ENCODE measurements at places on chromosomes 5 and 9.

DNA sequence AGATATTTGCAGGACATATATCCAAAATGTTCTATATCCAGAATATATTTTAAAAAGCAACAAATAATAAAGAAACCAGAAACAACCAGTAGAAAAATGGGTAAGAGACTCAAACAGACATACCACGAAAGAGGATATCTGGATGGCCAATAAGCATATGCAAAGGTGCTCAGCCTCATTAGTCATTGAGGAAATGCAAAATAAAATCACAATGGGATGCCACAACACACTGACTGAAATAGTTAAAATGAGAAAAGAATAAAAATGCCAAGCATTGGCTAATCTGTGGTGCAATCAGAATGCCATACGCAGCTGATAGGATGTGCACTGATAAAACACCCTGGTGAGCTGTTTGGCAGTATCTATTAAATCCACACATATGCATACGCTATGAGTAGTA, 265.8 kb upstream of the ANKH start:
- DNase-seq, result no peak

GRCh38 chr5:179301796-179302195, 43.5 kb downstream of the ADAMTS2 start:
- DNase-seq, result no peak

DNA sequence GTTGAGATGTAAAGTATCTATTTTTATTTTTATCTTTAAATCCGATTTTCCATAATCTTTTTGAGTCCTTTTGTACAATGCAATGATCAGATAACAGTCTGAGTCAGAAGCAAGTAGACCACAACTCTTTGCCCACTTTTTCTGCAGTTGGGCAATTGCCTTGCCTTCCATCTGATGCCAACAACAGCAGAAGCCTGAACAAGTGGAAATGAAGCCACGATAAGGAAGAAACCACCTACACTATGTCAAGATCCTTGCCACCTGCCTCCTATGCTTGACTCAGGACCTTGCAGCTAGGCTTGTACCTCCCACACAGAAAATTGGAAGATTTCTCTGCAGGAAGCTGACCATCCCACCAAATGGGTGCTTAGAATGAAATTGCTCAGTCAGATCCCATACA, 78.6 kb downstream of the ANXA1 start:
- no peak for DNase-seq

GRCh38 chr9:131240047-131240921, 36.0 kb downstream of the FAM78A start:
- DNase-seq, result no peak

DNA sequence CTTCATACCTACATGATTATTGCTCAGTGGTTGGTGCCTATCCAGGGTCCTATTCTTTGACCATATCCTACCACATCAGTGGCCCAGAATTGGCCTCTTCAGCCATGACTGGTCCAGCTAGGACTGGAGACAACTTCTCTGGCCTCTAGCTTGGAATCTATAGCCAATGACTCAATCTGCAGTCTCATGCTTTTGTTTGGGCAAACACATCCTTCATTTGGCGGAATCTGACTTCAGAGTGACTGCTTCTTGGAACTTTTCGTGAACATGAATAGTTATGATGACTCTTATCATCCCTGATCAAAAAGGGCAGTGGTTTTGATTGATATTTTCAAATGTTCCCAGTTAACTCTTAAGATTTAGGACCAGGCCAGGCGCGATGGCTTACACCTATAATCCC, 134.1 kb downstream of the PAPPA start:
- DNase-seq, result no peak

GRCh38 chr5:109695005-109695926, 5.5 kb downstream of the MAN2A1 start:
- DNase-seq, result no peak

GRCh38 chr9:118618849-118619248, 750.4 kb downstream of the BRINP1 start:
- no peak for DNase-seq

- DNase-seq, result peak; percentile 11
Measured at GRCh38 chr9:15104826-15105420, 194.7 kb upstream of the FREM1 start.

DNA sequence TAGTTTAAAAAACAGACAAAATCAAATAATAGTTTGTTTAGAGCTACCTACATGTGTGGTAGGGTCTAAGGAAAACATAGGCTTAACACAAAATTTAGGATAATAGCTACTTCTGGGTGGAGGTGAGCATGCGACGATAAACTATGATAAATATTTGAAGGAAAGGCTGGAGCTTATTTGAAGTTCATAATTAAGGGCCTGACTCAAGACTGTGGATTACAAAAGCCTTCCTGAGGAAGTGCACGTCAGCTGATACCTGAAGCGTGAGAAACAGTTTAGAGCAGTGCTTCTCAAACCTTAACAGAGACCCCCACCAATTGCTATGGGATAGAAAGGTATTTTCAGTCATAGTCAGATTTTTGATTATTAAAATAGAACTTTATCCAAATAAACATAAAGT, 20.4 kb upstream of the UBLCP1 start:
- no peak for DNase-seq

DNA sequence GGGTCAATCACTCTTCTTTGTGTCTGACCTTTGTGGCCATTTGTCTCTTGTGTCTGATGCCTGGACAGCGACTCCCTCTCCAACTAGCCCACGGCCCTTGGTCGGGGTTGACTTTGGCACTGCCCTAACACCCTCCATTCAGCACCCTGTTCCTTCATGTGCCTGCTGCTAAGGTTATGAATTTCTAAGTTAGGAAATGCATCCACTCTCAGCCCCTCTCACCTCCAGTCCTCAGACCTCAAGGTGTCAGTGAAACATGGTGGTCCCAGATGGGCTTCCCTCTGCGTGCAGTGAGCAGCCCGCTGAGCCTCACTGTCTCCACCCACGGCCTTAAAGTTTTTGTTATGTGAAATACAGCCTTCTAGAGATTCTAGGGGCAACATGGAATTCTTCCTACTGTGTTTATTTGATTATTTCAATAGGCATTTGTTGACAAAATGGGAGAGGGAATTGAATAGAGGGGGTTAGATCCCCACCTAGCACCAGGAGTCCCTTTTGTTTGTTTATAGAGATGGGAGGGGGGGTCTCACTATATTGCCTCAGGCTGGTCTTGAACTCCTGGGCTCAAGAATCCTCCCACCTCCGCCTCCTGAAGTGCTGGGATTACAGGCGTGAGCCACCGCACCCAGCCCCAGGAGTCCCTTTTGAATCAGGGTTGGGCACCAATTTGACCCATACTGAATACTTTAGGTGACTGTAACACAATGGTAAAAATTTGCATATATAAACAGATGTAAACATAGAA, 1.6 kb upstream of the GLIPR2 start:
- no peak for DNase-seq

- no peak for DNase-seq
Measured at GRCh38 chr9:97578846-97579245, 54.3 kb downstream of the TSTD2 start.

- DNase-seq, result no peak
Measured at GRCh38 chr9:113918697-113919350, 42.7 kb downstream of the ZNF618 start.

DNA sequence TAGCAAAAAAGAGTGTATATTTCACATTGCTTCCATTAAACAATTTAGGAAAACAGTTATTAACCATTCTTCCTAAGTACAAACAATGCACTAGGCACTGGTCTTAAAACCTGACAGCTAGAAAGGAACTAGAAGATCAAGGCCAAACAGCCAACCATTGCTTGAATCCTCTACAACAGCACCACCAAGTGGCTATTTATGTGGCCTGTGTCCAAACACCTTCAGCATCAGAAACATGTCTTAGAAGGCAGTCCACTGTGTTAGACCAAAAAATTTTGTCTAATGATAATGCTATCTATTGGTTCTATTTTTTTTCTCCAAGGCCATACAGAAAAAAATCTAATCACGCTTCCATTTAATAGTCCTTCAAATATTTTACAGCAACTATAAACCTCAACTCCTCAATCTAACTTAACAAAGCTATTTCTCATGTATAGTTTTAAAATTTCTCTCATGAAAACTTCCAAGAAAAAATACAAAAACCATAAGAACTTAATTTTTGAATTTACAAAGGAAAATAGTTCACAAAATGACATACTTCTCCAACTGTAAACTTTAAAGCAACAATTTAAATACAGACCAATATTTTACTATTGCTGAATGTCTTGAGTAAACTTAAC, 36.1 kb downstream of the CAAP1 start:
- no peak for DNase-seq

GRCh38 chr5:108801776-108802175, 54.1 kb downstream of the FER start:
- DNase-seq, result no peak

GRCh38 chr5:63043792-63044191, 465.2 kb downstream of the LRRC70 start:
- no peak for DNase-seq

- DNase-seq, result no peak
Measured at GRCh38 chr5:21774281-21774680, 1078.9 kb downstream of the CDH12 start.

GRCh38 chr5:105145152-105145551, 1582.6 kb upstream of the NUDT12 start:
- DNase-seq, result no peak

DNA sequence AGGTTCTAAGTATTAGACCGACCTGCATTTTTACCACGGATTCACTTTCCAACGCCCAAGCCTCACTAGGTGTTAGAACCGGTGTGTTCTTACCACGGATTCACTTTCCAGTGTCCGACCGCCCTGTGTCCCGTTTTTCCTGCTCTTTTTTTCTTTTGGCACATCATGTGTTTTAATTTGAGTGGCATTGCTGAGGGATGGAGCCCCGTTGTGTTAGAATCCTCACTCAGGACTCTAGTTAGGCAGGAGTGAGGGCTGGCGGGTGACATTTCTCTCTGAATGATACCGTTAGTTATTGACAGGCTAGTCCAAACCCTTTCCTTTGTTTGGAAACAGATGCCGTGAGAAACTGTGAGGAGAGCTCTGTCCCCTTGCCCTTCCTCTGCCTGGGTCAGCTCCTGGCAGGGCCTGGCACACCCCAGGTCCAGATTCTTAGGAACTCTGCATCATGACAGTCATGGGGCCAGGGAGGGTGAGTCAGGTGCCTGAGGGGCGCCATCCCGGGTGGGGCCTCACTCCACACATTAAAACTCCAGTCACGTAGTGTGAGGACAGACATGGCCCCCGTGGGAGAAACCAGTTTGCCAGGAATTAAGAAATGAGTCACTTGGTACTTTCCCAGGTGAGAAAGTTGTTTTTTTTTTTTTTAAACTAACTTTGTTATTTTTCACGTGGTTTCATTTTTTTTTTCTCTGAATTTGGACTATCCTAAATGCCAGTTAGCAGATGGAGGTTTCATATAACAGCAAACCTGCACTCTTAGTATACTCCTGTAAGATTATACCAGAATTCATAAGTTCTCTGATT, 15.8 kb downstream of the EXOC3 start:
- DNase-seq, result no peak

DNA sequence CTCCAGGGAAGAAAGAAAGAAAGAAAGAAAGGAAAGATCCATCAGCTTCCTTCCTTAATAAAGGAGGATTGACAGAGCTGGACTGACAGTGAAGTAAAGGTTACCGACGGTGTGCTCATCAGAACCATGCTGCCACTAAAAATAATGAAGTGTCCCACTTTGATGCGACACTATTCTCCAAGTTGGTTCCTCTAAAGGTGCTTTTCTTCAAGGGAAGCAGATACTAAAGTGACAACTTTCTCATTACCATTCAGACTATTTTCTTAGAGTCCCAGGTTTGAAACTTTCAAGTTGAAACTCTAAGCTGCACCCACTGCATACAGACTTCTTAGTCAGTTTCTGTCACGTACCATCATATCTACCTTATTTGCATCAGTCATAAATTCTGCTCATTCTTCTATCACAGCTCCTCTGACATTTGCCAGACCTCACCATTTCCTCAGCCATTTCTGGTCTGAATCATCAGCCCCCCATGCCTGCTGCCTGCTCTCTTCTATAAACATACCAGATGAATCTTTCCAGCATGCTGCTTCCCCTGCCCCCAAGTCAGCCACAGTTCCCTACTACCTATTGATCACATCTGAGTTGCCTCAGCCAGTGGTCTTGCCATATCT, 177.6 kb downstream of the DEPDC1B start:
- peak; percentile 20 for DNase-seq

GRCh38 chr9:129446828-129447550, 173.9 kb downstream of the C9orf50 start:
- DNase-seq, result no peak

DNA sequence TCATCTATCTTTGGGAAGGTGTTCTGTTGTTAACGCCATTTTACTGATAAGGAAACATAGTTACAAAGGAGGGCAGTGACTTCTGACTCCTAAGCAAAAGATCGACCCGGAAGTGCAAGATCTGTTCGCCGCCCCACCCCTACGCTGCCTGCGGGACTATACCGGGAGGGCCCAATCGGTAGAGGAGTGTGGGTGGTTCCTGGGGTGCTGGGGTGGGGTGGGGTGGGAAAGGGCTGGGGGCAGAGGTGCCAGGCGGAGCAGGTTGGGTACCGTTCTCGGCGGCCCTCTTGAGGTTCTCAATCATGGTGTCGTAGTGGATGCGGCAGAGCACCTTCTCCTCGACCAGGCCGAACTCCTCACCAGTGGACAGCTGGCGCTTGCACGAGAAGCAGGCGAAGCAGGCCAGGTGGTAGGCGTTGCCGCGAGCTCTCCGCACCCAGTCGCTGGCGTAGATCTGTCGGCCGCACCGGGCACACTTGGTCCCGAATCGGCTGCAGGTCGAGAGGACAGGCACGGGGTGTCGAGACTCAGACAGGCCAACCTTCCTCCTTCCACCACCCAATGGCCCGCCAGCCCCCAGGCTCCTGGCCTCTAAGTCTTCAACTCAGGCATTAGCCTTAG, 11.8 kb downstream of the LHX6 start:
- DNase-seq, result no peak

GRCh38 chr5:15664961-15665360, 165.0 kb downstream of the FBXL7 start:
- DNase-seq, result no peak

DNA sequence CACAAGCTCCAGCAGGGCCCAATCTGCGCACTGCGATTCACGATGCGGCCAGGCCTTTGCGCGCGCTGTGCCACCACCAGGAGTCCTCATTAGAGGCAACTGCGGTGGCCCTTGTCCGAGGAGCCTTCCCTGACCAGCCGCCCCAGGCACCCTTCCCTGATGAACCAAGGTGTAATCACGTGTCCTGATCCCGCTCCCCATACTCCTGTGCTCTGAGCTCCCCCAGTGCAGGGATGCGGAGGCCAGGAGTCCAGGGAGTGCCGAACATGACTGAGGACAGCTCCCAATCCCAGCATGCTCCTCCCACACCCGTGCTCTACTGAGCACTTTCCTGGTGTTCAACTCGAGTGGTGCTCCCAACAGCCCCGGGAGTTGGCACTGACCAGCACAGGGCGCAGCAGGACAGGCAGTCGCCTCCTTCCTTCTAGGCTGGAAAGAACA, 134.8 kb downstream of the ZNF354C start:
- no peak for DNase-seq

- DNase-seq, result no peak
Measured at GRCh38 chr9:74742792-74743730, 144.7 kb downstream of the TRPM6 start.

- DNase-seq, result no peak
Measured at GRCh38 chr5:104643320-104643719, 1080.7 kb upstream of the NUDT12 start.

GRCh38 chr5:119578937-119579336, 50.4 kb upstream of the FAM170A start:
- DNase-seq, result no peak

Data from GM18507 (cell line).